NCI-H524 (cell line): ENCODE measurements at places on chromosomes 12 and 14.

DNA sequence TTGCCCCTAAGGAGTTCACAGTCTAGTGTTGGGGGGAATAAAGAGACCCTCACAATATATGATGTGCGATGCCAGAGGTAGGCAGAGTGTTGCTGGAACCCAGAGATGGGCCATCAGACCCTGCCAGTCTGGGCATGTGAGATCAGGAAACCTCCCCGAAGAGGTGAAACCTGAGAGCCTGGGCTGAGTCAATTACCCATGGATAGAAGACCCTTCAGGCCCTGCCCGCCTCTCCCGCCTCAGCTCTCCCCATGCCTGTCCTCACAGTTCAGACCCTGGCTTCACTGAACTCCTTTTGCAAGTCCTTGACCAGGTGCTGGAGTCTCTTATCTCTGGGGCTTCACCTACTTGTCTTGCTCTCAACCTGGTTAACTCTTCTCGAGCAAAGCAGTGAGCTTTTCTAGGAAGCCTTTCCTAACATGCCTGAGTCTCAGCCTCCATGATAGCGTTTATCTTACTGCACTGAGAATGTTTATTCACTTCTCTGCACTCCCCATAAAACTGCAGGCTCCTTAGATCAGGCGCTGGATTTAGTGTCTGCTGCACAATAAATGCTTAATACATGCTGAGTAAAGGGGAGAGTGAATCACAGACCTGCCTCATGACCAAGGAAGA is 19.6 kb downstream of the ALDH1L2 start:
- DNase-seq, result peak; percentile 1

- peak; percentile 68 for DNase-seq
Measured at GRCh38 chr12:47021298-47021697, 58.1 kb upstream of the PCED1B start.

GRCh38 chr12:108526482-108527165 is 11.5 kb downstream of the FICD start:
- no peak for DNase-seq

- peak; percentile 91 for DNase-seq
Measured at GRCh38 chr14:51205486-51205885, 34.6 kb upstream of the TMX1 start.

- peak; percentile 69 for DNase-seq
Measured at GRCh38 chr12:111201036-111201435, 167.9 kb downstream of the PHETA1 start.

DNA sequence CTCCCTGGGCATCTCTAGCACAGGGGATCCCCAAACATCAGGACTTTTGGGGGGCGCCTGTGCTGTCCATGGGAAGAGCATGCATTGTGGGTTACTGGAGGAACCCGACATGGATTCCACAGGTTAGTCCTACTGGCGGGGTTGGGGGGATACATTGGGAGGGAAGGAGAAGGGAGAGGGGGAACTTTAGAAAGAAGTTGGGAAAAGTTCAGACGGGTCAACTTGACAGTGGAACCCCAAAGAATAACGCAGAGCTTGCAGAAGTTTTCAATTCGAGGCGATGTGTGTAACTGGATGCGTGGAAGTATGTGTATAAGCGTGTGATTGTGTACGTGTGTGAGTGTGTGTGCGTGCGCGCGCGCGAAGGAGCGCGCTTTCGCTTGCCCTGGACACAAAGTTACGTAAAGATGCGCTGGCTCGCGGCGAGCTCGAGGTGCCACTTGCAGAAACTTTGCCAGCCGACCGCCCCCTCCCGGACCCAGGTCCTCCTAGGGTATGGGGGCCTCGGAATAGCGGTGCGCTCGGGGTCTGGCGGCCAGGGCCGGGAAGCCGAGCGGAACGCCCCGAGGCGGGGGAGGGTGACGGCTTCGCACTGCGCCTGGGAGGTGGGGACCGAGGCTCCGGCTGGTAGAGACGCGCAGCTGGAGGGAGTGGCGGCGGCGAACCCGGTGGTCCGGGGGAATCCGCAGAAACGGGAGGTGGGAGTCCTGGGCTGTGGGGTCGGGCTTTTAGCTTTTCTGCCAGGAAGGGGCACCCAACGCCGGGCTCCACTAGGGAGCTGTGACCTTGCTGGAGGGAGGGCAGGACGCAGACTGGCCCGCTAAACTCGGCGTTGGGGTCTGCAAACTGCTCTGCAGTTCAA is 669 bp downstream of the RFX4 start:
- no peak for DNase-seq

- peak; percentile 58 for DNase-seq
Measured at GRCh38 chr12:26109343-26109881, 15.4 kb downstream of the BHLHE41 start.
